Activated T-cell treated with anti-CD3 and anti-CD28 coated beads for 24 hours (primary cell): ENCODE measurements at places on chromosomes 12 and 14.

- DNase-seq, result no peak
Measured at GRCh38 chr14:89178800-89179535, 238.1 kb downstream of the FOXN3 start.

GRCh38 chr12:95083471-95083870 is 10.1 kb upstream of the NR2C1 start:
- no peak for DNase-seq

DNA sequence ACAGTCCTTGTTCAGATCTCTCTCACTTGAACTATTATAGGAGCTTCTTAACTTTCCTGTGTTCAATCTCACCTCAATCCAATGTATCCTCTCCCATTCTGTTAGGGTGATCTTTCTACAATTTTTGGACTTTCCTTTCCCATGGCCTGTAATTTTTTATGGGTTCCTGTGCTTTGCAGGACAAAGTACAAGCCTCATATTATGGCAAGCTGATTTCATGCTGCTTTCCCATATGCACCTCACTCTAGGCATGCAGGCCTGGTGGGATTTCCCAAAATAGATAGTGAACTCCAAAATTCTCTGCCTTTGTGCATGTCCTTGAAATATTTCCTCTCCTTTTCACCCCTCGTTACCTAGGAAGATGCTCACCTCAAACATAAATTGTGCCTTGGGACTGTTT is 499.4 kb downstream of the NAV3 start:
- no peak for DNase-seq

GRCh38 chr12:49961111-49961922 is at the start of gene AQP5:
TSS of gene AQP5 (plus strand) at chr12:49961872. CDS start at chr12:49962018, 146 bp downstream.
- DNase-seq, result no peak

- DNase-seq, result no peak
Measured at GRCh38 chr14:90288651-90289355, 32.5 kb downstream of the PSMC1 start.

DNA sequence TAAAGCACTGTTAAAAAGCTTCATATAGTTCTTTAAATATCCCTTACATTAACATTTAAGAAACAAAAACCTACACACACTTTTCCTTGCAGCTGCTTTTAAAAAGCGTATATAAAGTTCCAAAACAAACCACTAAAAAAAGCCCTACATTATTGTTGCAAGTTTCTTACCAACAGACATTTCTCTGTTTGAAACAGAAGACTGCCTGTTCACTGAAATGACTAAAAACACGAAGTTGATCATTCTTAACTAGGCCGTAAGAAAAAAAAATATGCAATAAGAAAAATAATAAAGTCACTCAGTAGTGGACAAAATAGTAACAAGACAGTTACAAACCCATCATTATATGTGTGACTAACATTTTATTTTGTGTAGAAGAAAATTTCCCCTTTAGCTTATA is 37.3 kb downstream of the KIF21A start:
- DNase-seq, result no peak

GRCh38 chr12:116490471-116490870 is 68.7 kb upstream of the MAP1LC3B2 start:
- DNase-seq, result no peak

GRCh38 chr12:19712041-19712440 is 272.7 kb downstream of the AEBP2 start:
- no peak for DNase-seq

- DNase-seq, result no peak
Measured at GRCh38 chr12:6032726-6033125, 87.7 kb upstream of the ANO2 start.

GRCh38 chr12:53006810-53007309 is 604 bp downstream of the EIF4B start:
- DNase-seq, result peak; percentile 80

- DNase-seq, result no peak
Measured at GRCh38 chr12:116552773-116553373, 6.3 kb upstream of the MAP1LC3B2 start.

- no peak for DNase-seq
Measured at GRCh38 chr14:58739674-58740073, 101.9 kb downstream of the DACT1 start.

DNA sequence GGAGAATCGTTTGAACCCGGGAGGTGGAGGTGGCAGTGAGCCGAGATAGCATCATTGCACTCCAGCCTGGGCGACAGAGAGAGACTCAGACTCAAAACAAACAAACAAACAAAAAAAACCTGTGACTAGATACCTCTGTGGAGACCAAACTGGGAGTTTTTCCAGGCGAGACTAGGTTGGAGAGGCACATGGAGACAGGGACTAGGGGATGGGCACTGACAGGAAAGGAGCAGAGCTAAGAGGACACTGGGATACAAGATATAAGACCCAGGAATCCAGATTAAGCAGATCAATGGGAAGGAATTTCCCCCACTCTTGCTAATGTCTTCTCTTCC is 4.7 kb upstream of the ITGA5 start:
- DNase-seq, result no peak

GRCh38 chr12:115245020-115245419 is 561.0 kb upstream of the TBX3 start:
- no peak for DNase-seq

DNA sequence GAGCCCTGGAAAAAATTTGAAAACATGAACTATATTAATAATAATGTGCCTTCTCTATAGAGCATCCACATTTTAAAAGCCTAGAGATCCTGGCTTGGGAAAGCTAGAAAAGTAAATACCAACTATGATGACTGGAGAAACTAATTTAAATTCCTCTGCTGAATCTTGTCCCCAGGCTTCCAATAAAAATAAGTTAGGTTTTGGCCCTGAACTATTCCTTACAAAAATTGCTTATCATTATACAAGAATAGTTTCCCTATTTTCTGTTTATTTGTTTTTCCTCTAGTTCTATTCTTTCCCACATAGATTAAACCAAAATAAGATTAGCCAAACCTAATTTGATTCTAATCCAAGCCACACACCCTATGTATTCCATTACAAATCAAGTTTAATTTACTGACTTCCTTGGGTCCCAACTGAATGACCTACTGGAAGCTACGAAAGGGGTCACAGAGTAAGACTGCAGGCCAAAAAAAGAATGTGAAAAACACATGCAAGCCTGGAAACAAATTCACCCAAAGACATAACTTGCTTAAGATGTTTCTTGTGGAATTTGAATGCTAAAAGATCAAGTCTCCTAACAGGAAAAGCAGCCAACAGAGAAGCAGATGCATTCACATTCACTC is 133.0 kb downstream of the PAWR start:
- no peak for DNase-seq

GRCh38 chr12:19572920-19573558 is 133.7 kb downstream of the AEBP2 start:
- DNase-seq, result no peak

GRCh38 chr12:132632521-132633228 is 14.1 kb downstream of the P2RX2 start:
- DNase-seq, result no peak

DNA sequence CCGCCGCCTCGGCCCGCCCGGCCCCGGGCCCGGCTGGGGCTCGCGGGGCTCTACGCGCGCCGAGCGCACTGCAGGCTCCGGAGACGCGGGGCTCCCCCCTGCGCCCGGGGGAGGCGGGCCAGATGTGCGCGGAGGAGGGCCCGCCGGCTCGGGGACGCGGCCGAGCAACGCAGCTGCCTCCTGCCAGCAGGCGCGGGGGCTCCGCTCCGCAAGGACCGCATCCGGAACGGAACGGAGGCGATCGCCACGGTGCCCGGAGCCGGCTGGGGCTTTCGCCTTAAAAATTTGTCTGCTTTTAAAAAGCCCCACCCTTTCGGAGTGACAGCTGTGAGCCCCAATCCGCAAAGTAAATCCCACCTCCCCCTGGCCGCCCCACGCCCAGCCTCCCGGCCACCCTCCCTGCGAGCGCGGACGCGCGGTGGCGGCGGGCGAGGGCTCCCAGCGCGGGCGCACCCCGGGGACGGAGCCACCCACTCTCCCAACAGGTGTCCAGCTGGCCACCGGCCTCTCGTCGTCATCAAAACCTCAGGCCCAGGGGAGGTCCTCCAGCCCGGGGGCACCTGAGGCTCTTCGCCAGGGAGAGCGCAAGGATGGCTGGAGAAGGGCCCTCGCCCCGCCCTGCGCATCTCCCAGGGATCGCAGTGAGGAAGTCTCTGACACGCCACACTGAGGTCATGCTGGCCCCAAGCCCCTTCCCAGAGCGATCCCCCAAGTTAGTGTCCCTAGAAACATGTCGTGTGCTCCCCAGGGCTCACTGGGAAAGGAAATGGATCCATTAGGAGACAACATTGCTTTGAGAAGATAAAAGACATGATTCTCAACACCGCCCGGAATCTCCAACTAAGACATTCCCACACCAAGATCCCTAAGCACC is at the start of gene TMEM132D:
Gene TMEM132D (minus strand): TSS at position 70 of the 874 bp plus-strand sequence.
- DNase-seq, result no peak

DNA sequence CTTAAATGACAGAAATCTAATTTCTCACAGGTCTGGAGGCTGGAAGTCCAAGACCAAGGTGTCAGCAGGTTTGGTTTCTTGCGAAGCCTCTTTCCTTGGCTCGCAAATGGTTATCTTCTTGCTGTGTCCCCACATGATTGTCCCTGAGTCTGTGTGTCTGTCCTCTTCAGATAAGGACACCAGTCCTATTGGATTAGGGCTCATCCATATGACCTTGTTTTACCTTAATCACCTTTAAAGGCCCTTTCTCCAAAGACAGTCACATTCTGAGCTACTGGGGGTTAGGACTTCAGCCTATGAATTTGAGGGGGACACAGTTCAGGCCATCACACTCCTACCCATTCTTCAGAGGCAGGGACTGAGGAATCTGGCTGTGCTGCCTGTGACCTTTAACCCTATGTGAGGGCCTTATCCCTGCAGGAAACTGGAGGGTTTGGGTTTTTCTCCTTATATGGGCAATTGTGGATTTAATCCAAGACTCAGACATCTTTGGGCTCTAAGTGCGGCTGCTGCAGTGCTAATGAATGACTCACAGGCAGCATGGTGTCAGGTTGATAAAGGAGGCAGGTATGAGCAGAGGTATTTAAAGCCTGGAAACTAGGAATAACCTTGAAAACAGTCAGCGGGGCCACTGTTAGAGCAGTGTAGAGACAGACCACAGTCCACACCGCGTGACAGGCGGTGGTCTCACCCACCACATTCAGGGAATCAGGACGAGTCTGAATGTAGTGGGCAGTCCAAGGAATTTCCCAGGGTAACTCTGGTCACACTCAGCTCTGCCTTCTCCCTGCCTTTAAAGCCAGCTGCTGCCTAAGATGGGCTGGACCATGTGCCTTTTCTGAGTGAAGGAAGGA is 10.2 kb downstream of the TPCN1 start:
- DNase-seq, result no peak

- DNase-seq, result no peak
Measured at GRCh38 chr14:33120341-33120740, 181.7 kb downstream of the NPAS3 start.

DNA sequence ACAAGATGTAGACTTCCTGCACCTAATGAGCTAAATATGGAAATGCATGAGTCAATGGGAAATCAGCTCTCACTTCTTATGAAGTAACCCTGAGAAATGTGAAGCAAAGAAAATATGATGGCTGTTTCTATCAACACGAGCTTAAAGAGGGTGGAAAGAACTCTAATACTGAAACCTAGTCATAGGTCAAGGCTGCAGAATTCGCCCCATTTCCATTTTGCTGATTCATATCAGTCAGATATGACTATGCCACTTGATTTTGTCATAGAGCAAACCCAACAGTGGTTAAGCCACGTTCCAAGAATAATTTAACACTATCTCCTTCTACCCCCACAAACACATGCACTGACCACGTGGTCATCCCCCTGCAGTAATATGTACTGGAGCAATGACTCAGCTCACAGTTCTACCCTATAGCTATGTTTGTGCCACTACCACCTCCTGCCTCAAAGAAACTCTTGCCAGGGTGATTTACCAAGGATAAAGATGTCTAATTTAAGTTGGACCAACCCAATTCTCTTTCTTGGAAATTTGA is 157.5 kb downstream of the TMTC3 start:
- DNase-seq, result peak; percentile 20

DNA sequence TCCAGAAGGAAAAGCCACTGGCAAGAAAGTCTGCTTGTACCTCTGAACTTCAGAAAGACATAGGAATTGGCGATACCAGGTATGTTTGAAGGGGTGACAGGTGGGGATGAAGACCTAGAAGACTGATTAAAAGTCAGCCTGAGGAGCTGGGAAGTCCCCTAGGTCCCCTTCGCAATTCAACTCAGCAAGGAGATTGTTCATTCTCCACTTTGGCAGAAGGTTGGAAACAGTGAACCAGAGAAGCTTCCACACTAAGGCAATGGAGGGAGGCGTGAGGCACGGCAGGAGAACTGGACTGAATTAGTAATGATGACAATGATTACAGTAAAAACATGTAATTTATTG is 240.3 kb upstream of the TMPO start:
- no peak for DNase-seq

DNA sequence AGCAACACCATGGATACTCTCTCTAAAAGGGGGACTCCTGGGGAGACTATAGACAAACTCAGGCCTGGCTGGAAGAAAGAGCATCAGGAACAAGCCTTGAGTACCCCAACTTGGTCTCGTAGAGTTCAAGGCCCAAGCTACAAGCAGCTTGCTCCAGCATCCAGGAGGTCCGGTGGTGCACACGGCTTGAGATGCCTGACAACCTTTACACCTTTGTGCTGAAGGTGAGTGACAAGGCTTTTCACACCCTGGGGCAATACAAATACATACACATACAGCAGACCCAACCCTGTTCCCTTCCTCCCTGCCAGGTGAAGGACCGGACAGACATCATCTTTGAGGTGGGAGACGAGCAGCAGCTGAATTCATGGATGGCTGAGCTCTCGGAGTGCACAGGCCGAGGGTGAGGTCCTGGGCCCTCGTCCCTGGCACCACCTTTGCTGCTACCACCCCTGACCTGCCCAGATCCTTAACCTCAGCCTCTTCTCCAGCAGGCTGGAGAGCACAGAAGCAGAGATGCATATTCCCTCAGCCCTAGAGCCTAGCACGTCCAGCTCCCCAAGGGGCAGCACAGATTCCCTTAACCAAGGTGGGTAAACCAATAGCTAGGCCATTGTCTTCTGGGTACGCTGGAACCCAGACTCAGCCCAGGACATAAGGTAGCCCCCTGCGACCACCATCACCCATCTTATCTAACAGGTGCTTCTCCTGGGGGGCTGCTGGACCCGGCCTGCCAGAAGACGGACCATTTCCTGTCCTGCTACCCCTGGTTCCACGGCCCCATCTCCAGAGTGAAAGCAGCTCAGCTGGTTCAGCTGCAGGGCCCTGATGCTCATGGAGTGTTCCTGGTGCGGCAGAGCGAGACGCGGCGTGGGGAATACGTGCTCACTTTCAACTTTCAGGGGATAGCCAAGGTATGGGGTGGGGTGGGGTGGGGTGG is 41.2 kb downstream of the SH2B3 start:
- no peak for DNase-seq
